ENCODE measurements at places on chromosomes 1 and 21.

DNA sequence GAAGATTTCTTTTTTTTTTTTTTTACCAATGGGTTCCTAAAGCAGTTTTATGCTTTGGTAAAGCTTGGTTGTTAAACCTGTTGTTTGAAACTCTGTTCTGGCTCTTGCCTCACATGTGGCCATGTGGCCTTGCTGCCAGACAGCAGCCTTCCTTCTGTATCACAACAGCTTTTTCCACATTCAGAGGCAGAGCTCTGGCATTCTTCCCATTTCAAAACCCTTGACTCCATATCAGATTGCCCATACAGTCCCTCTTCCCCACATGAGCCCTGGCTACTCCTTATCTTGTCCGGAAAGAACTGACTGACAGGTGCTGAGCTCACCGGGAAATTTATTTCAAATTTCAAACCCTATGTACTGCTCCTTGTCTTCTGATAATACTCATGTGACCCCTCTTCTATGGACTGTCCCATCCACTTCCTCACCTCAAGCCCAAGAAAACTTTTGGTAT is 38.5 kb upstream of the LAX1 start:
- DNase-seq, result no peak

GRCh38 chr1:16434501-16434900 is 2.7 kb downstream of the SPATA21 start:
- no peak for DNase-seq

- DNase-seq, result no peak
These were observed 10.1 kb downstream of the JMJD4 start for GRCh38 chr1:227725046-227725445.

- no peak for DNase-seq
These were observed 69.6 kb upstream of the OLIG2 start for GRCh38 chr21:32956061-32956656.

GRCh38 chr1:29584776-29585175 is 348.5 kb downstream of the PTPRU start:
- no peak for DNase-seq

DNA sequence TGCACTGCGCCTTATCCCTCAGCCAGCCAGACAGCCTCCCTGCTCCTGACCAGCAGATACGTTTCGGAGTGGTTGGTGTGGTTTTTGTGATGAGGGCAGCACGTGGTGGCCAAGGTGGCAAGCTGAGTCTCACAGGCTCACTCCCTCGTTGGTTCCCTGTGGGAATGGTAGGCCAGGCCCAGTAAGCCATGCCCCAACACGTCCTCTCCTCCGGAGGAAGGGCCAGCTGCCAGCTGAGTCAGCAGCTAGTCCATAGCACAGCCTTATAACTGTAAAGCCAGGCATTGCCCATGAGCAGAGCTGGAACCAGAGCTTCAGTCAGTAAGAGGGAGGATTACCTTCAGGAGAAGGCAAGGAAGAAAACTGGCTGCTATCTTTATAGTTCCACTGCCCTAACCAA is 29.5 kb downstream of the SZRD1 start:
- no peak for DNase-seq

DNA sequence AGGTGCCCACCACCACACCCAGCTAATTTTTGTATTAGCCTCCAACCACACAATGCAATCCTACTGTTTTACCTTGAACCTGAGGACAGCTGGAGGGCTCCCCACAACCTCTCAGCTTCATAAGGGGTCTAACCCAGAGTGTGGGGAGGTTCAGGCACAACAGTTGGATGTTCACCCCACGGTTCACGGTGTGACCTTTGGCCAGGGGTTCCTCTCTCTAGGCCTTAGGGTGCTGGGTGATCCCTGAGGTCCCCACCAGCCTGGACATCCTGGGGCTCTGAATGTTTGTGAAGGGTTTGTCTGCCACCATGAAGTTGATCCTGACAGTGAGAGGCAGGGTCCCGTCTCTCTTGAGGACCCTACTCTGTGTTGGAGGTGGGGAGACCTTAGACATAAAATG is 3.9 kb downstream of the ACOT11 start:
- DNase-seq, result no peak

- no peak for DNase-seq
These were observed 87.0 kb downstream of the SIPA1L2 start for GRCh38 chr1:232542633-232543593.

DNA sequence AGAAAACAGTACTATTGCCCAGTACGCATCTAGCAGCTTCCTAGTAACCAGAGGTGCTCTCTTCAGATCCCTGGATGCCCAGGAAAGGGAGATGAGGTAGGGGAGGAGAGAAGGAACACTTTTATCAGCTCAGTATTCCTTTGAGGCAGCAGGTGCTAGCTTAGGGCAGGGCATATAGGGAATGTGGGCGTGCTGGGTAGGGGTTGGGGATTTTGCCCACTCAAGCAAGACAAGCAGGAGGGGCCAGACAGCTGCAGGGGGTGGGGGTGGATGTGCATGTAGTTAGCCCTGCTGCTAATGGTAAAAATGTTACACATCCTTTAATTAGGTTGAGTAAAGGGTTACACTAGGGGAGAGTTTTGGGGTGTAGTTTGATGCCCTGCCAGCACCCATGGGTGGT is 18.1 kb upstream of the AVPR1B start:
- no peak for DNase-seq

- DNase-seq, result no peak
These were observed 3.6 kb downstream of the COL9A2 start for GRCh38 chr1:40313329-40313957.

- DNase-seq, result peak; percentile 10
These were observed 255.9 kb downstream of the FAF1 start for GRCh38 chr1:50704126-50704525.

GRCh38 chr1:207873055-207873890 is 37.7 kb downstream of the CD34 start:
- DNase-seq, result peak; percentile 8

DNA sequence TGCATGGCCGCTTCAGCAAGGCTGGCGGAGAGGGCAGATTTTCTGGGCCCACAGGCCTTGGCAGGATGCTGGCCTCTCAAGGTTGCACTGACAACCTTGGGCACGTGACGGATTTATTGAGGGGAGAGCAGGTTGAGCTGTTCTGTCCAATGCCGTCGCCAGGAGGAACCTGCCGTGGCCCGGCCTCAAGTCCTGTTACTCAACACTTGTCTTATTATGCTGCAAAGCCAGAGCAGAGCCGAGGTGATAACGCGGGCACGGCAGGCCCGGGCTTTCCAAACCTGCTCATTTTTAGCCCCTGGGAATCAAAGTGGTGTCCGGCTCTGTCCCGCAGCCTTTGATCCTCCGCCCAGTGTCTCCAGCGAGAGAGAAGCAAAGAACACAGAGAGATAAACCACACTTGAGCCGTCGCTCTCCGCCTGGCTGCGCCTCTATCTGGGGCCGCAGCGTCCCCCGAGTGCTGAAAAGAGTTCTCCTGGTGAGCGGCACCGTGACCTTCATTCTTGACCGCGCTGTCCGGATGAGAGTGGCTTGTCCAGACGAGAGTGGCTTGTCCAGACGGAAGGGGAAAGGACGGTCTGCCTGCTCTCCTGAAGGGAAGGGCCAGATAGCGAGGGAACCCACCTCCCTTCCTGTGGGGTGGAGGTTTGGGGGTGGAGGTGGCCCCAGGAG is 162.3 kb upstream of the ARHGEF16 start:
- no peak for DNase-seq

GRCh38 chr1:246213502-246213901 is 293.6 kb downstream of the SMYD3 start:
- no peak for DNase-seq

DNA sequence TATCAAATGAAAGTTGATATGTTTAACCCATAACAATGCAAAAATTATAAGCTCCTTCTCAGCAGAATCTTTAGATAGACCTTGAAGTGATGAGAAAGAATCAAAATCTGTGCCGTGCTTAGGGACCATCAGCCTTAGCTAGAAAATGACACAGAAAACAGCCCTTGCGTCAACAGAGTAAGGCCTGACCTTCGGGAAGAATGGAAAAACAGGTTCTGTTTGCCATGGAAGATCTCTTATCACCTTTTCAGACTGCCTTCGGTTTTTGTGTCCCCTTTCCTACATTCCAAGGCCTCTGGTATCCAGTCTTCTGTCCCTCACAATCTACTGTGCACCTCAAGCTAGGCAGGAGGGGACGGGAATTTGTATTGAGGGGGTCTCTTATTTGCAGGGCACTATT is 37.6 kb upstream of the DPT start:
- no peak for DNase-seq

DNA sequence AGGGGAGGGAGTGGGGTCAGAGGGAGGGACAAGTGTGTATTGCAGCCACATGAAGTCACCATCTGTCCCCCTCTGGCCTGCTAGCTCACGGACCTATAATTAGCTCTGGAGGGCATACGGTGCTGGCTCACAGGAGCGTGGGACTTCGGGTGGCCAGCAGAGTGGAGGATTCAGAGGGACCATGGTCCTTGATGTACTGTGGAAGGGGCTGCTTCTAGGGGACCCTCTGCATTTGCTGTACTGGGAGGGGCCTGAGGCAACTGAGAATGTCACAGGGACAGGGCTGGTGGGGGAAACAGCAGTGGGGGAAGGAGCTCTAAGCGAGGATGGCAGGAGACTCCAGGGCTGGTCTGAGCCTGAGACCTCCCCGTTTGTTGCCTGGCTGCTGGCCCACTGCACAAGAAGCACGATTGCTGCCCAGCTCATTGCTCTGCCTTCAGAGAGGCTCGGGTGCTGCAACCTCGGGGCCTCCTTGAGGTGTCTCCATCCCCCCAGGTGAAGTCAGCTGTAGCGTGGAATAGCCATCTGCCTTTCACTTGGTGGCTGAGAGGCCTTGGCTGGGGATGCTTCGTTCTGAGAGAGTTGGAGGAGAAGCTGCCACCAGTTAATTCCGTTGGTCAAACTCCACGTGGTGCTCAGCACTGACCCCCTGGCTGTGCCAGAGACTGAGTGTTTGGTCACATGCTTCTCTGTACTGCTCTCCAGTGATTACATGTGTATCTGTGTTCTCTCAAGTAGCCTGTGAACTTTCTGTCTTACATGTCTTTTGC is 2.7 kb downstream of the PPFIA4 start:
- DNase-seq, result no peak

- DNase-seq, result no peak
These were observed 56.8 kb downstream of the COL6A1 start for GRCh38 chr21:46038341-46038829.

DNA sequence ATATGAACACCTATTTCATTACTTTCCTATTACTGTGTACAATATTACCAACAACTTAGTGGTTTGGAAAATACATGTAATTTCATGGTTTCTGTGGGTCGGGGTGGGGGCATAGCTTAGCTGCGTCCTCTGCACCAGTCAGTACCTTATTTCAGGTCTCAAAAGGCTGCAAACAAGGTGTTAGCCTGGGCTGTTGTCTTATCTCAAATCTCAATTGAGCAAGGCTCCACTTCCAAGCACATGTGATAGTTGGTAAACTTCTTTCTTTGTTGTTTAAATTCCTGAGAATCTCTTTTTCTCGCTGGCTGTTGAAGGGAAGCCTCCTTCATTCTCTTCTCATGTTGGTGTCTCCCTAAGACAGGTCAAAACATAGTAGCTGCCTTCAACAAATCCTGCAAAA is 485.4 kb downstream of the AMY1C start:
- DNase-seq, result no peak

GRCh38 chr1:92342401-92342800 is 43.5 kb downstream of the RPAP2 start:
- no peak for DNase-seq

DNA sequence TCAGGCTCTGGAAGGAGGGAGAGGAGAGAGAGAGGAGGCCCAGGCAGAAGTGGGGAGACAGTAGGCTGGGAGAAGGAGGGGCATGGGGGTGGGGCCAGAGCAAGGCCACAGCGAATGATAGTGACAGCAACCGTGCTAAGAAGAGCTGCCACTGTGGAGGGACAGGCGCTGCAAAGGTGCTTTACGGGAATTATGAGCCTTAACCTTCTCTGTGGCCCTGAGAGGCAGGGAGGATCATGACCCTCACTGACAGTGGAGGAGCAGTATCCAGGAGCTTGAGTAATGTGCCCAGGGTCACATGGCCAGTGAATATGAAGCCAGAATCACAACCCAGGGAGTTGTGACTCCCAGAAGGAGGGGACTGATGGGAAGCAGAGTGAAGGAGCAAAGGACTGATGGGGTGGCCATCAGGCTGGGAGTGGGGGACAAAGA is 53.4 kb upstream of the RPL11 start:
- no peak for DNase-seq

DNA sequence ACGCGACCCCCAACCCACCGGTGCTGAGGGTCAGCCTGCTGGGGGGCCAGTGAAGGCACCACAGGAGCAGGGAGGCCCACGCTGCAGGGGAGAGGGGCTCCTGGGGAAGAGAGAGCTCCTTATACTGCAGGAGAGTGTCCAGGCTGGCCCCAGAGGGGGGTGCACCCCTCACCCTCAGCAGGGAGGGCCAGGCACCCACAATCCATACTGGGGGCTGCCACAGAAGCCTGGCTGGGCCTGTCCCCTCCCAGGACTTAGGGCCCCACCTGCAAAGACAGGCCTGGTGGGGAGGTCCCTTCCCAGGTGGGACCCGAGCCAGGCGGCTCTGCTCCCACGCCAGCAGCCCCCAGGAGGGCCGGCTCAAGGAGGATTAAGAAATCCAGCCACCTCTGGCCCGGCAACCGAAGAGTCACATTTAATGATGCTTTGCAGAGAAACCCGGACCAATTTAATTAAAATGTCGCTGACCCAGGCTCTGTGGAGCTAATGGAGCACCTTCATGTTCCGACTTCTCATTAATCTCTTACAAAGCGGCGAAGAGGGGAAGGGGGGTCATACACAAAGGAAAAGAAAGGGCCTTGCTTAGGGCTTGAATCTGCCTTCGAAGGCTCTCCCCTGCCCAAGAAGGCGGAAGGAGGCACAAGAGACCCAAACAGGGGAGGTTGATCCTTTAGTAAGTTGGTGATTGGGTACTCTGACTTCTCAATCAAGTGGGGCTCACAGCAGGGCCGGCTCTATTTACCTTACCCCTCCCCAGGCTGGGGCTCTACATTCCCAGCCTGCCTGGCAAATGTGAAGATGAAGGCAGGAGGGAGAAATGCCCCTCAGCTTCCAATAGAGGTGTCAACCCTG is 25.0 kb downstream of the WNT9A start:
- DNase-seq, result no peak
